T-cell (primary cell): ENCODE measurements at places on chromosomes 16 and 17.

DNA sequence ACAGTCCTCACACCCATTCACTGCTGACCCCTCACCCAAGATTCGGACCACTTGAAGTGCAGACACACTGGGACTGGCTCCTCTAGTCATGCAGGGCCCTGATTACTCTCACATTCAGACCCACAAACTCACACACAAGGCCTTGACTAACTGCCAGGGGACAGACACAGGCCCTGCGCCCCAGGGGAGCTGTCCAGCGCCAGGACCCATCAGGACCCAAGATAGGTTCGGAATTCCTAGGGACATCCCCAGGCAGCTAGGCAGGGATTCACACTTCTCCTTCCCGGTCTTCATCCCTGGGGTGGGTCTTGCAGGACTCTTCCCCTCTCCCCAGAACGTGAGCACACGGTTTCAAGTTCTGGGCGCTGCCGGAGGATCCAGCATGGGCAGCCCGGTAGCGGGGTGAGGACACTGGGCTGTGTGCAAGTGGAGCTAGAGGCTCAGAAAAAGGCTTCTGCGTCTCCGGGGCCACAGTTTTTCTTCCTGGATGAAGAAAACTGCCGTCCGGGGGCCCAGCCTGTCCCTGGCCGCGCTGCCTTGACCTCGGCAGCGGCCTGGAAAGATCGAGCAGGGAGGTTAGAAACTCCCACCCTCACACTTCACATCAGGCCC, 1.6 kb downstream of the SEZ6 start:
- DNase-seq = no peak

DNA sequence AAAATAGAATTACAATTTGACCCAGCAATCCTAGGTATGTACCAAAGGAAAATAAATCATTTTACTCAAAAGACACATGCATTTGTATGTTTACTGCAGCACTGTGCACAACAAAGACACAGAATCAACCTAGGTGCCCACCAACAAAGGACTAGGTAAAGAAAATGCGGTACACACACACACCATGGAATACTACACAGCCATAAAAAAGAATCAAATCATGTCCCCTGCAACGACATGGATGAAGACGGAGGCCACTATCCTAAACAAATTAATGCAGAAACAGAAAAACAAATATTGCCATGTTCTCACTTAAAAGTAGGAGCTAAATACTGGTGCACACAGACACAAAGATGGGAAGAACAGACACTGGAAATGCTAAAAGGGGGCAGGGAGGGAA, 36.2 kb downstream of the BRD7 start:
- DNase-seq = no peak

DNA sequence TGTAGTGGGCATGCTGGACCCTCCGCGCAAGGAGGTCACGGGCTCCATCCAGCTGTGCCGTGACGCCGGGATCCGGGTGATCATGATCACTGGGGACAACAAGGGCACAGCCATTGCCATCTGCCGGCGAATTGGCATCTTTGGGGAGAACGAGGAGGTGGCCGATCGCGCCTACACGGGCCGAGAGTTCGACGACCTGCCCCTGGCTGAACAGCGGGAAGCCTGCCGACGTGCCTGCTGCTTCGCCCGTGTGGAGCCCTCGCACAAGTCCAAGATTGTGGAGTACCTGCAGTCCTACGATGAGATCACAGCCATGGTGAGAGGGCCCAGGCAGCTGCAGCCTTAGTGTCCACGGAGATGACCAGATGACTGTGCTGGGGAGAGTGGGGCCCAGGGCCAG, 22.3 kb downstream of the ATP2A1 start:
- no peak for DNase-seq

GRCh38 chr16:86573646-86574508, 4.5 kb upstream of the FOXL1 start:
- DNase-seq = no peak

DNA sequence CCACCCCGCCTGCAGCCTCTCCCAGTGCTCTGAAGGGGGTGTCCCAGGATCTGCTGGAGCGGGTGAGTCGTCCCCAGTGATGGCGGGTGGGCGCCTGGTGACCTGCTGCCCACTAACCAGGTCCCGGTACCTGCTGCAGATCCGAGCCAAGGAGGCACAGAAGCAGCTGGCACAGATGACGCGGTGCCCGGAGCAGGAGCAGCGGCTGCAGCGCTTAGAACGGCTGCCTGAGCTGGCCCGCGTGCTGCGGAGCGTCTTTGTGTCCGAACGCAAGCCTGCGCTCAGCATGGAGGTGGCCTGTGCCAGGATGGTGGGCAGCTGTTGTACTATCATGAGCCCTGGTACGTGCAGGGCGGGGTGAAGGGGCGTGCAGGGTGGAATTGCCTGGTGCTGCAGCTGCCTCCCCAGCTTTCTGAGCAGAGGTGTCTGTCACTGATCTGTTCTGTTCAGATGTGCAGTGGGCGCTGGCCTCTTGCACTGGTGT, 3.6 kb downstream of the CDT1 start:
- DNase-seq = no peak

- DNase-seq = no peak
Observed at GRCh38 chr17:28057731-28058246, 15.3 kb downstream of the NLK start.

- peak; percentile 32 for DNase-seq
Observed at GRCh38 chr17:29760279-29761039, 137.7 kb upstream of the CORO6 start.

GRCh38 chr16:10388988-10389387, 3.1 kb downstream of the ATF7IP2 start:
- no peak for DNase-seq

DNA sequence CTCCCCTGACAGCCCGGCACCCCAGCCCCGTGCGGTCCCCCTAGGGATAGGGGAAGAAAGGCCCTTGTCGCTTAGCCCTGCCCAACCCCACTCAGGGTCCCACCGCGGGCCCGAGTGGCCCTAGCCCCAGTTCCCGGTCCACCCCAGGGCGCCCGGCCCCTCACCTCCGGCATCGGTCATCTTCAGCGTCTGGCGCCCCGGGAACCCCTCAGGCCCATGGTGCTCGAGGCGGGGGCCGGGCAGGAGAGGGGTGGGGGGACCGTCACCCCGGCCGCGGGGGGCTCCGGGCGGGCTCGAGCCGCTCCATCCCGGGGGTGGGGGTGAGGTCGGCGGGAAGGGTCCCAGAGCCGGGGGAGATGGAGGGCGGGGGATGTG, 620 bp downstream of the SAMD14 start:
- no peak for DNase-seq

DNA sequence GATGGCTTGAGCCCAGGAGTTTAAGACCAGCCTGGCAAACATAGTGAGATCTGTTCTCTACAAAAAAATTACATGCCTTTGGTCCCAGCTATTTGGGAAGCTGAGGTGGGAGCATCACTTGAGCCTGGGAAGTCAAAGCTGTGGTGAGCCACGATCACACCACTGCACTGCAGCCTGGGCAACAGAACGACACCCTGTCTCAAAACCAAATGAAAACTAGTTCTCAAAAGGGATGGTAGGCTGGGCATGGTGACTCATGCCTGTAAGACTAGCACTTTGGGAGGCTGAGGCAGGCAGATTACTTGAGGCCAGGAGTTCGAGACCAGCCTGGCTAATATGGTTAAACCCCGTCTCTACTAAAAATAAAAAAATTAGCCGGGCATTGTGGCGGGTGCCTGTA, 31.1 kb downstream of the PPM1D start:
- no peak for DNase-seq

- no peak for DNase-seq
Observed at GRCh38 chr17:1090465-1091189, 89.2 kb downstream of the ABR start.

DNA sequence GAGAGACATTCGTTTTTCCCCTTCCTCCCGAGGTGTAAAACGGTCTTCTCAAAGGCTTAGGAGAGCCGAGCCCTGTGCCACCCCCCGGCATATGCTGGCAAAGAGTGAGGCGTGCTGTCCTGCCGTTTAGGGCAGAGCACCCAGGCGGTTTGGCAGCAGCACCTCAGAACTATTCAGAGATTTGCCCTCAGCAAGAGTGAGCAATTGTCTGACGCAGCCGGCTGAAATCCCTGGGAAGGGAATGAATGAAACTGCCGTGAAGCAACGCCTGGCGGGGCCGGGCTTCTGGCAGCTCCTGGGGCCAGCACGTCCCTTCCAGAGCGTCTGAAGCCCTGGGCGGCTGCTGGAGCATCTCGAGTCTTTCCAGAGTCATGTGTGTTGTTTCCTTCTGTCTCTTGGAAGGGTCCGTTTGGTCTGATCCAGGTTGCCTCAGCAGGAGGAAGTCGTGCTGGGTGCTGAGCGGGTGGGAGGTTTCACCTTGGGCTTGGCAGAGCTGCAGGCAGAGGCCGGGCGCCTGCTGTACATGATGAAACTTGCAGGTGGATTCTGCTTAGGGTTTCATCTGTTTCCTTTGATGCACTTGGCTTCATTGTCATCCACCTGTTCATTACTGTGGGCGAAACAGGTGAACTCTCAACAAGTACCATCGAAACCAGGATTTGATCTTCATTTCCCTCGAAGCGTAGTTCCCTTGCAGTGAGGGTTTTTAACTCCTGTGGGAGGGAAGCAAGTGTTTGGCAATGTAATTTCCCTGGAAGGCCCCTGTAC, 35.4 kb downstream of the TBCD start:
- no peak for DNase-seq

DNA sequence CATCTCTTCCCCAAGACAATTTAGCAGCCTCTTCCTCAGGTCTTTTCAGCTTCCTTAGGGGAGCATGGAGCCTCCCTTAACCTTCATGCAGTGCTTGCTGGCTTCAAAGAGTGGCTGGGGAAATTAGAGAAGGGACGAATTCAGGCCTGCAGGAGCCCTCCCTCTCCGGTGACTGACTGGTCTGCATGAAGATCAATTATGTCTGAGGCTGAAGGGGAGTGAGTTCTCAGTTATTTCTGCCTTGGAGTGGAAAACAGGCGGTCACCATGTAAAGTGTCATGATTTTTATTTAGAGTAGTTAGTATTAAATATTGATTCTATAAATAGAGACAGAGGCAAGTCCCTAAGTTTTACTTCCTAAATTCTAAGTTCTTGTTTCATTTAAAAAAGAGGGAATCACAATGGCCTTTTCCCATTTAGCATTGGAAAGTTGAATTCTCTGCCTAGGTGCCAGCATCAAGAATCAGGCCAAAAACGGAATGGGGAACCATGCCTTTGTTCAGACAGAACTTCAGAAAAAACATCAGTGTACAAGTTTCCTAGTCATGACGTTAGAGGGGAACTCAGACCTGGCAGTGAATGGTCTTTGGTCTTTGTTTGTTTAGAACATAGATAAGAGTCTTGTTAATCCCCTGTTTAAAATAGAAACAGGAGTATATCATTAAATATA, 4.4 kb downstream of the GABARAPL2 start:
- no peak for DNase-seq
